ENCODE measurements at places on chromosomes 11 and 22.

- peak; percentile 63 for DNase-seq
Observed at GRCh38 chr11:6258571-6259081, 1.0 kb upstream of the CCKBR start.

DNA sequence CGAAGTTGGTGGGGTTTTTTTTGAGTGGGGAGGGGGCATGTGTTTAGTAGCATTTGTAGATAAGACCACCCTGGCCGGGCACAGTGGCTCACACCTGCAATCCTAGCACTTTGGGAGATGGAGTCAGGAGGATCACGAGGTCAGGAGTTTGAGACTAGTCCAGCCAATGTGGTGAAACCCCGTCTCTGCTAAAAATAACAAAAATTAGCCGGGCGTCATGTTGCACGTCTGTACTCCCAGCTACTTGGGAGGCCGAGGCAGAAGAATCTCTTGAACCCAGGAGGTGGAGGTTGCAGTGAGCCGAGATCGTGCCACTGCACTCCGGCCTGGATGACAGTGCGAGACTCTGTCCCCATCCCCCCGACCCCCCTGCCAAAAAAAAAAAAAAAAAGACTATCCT, 34.6 kb downstream of the CECR2 start:
- DNase-seq: no peak

- no peak for DNase-seq
Observed at GRCh38 chr11:71485063-71485399, 32.0 kb downstream of the NADSYN1 start.

GRCh38 chr11:69360606-69361005, 66.7 kb downstream of the MYEOV start:
- DNase-seq: no peak

- no peak for DNase-seq
Observed at GRCh38 chr11:98434296-98434695, 586.5 kb upstream of the CNTN5 start.

DNA sequence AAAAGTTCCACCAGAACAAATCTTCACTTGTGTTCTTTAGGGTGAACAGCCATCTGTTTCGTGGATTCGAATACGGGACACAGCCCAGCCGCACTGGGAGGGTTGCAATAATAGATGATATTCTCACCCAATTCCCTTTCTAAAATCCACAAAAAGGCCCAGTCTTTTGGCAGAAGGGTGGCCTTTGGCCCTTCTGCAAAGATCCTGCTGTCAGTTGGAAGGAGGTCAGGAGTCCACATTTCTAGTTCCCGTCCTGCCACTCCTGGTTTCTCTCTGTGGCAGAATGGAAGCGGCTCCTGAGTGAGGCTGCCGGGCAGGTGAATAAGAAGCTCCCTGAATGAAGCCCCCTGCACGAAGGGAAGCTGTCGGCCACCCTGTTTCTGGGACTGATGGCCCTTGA, 11.2 kb upstream of the LINC01488 start:
- DNase-seq: no peak

DNA sequence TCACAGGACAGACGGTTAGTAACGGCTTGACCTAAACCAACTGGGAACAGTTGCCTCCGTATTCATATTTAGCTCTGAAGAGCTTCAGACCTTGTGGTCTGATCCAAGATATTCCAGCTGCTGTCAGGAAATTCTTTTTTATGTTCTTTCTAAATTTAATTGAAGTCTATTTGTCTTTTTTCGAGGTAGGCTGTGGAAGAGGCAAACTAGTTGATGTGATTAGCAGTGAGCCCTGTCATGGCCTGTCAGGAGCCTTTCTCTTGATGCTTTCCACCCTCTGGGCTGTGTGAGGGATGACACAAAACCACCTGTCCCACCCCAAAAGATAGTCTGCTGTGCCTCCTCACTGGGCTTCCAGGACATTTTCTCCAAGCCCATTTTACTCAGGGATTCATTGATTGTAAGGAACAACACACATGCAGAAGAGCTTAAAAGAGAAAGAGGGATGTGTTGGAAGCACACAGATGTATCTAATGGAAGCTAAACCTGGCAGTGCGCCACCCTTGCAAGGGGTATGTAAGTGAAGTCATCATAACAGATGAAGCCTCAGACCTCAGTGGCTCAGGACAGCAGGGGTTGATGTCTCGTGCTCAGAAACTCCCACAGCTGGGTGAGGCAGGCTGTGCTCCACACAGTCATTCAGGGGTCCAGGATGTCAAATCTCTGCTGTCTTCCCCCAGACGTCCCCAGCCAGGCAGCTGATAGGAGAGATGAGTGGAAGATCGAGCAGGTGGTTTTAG, 170.0 kb downstream of the NCAM1 start:
- DNase-seq: no peak

GRCh38 chr22:22111267-22111751, 128.7 kb upstream of the TOP3B start:
- peak; percentile 58 for DNase-seq

DNA sequence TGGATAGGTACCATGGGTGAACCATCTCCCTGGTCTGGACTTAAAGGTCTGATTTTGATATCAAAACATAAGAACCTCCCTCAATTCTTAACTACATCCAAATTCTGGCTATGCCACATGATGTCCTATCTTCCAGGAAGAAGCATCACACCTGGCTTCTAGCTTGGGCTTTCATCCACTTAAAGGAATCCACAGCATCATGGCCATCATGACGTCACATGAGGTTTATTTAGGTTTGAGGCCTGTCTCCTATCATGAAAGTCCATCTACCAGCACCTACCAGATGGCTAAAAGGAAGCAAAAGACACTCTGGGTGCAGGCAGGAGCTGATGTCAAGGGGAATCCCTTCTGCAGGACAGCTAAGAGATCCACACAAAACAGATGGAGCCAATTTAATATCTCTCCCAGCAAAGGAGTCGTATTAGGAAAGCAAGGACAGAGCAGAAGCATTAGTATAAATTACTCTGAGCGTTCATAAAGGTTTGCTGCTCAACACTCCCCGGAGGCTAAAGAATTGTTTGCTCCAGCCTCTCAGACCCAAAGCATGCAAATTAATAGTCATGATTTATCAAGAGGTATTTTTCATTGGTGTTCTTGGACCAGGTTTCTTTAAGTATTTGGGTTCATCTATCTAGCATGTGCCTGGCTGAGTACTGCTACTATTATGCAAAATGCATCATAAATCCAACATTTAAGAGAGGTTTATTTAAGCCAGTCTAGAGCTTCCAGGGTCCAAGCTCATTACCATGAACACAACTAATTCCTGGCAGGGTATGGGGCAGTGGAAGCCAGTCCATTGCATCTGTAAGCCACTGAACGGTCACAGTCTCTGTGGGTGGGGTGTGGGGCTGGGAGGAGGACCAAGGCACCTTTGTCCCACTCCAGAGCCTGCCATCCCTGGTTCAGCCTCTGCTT, 47.2 kb downstream of the GALNT18 start:
- no peak for DNase-seq

DNA sequence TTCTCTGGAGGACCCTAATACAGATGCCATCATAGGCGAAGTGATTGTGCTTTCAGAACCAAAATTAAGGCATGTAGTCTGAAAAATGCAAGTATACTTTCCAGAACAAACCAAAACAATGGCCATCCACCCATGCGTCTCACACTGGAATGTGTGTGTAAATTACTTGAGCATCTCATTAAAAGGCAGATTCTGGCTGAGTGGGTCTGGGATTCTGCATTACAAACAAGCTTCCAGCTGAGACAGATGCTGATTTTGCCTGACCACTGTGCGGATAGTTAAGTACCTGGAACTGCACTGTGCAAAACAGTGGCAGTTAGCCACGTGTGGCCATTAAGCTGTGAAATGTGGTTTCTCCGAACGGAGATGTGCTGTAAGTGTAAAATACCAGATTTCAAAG, 26.2 kb downstream of the RRP7A start:
- peak; percentile 46 for DNase-seq

GRCh38 chr11:95426823-95427462, 195.9 kb upstream of the SESN3 start:
- no peak for DNase-seq

DNA sequence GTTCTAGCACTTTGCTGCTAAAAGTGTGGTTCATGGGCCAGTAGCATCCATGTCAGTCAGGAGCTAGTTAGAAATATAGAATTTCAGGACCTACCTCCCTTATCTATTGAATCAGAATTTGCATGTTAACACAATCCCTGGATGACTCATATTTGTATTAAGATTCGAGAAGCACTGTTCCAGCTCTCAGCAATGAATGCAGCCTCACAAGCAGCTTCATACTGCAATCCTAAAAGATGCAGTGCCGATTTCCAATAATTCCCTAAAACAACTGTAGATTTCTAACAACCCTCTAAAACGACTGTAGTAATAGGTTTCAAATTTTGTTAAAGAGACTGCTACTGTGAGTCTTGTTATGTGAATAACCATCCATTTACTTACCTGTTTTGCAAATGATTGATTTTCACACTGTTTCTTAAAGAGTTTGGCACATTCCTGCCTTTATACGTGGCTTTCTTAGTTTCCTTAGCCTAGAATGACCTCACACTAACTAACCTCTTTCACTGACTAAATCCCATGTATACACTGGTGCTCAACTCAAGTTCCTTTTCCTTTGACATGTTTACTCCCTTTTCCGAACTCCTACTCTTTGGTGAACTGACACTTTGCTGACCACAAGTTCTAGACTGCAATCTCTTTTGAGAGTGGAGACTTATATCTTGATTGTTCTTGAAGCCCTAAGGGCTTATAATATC, 511.8 kb downstream of the METTL15 start:
- no peak for DNase-seq

DNA sequence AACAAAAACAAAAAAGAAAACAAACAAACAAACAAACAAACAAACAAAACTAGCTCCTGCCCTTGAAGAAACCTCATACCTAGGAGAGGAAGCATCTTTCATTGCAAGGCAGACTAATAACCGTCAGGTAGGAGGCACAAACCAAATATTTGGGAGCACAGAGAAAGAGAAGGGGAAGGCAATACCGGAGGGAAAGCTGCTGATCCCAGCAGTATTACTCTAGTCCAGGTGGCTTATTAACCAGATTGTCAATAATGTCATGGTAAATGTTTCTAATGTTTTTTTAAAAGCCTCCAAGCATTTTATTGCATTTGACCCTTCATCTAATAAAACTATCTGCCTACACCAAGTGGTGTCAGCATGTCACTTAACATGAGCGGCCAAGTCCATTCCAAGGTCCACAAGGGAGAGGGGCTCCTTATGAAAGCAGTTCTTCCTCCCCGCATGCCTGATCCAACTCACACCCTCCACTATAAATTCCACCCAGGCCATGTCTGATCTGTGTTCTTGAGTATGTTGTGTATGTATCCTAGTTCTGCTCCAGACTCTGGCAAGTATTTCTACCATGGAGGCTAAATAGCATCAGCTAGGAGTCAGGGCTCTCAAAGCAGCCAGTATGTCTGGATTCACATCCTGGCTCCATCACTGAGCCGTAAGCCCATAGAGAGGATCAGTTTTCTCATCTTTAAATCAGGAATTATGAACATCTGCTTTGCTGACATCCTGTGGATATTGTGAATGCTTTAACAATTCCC, 208.1 kb upstream of the TENM4 start:
- peak; percentile 39 for DNase-seq

DNA sequence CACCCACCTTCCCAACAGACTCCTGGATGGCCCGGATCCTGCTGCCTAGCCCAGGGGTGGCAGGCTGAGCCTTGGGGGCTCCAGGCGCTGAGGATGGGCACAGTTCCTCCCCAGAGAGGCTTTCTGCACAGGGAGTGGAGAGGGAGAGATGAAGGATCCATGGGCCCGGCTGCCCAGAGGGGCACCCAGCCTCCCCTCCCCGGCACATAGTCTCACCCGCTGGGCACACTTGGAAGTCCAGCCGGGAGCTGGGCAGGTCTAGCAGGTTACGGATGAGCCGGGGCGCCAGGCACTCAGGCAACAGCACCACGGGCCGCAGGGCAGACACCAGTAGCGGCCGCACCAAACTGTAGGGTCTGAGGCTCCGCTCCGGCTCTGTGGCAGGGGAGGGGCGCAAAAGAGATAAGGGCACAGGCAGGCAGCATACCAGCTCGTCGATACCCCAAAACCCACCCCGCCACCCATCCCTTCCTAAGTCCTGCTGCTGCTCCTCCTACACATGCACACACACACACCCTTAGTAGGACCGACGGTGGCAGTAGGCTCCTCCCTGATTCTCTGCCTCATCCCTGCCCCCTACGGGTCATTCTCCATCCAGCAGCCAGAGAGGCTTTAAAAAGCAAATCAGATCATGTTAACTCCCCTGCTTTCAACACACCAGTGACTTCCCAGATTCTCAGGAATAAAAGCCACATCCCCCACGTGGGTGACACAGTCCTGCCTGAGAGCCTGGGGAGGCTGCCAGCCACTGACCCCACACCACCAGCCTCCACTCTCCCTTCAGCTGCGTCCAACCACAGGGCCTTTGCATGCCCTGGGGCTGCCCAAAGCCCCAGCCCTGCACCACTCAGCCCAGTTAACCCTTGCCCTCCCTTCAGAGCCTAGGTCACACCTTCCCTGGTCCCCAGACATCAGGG, 6.5 kb upstream of the MFNG start:
- DNase-seq: no peak

DNA sequence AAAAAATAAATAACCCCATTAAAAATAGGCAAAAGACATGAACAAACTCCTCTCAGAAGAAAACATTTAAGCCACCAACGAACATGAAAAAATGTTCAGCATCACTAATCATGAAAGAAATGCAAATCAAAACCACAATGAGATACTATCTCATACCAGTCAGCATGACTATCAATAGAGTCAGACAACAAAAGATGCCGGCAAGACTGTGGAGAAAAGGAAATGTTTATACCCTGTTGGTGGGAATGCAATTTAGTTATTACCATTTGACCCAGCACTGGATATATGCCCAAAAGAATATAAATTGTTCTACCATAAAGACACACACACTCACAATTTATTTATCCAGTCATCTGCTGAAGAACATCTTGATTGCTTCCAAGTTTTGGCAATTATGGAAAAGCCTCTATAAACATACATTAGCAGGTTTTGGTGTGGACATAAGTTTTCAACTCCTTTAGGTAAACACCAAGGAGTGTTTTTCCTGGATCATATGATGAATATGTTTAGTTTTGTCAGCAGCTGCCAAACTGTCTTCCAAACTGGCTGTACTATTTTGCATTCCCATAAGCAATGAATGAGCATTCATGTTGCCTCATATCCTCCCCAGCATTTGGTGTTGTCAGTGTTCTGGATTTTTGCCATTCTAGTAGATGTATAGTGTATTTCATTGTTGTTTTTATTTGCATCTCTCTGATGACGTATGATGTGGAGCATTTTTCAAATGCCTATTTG, 28.0 kb downstream of the OR8D1 start:
- no peak for DNase-seq

DNA sequence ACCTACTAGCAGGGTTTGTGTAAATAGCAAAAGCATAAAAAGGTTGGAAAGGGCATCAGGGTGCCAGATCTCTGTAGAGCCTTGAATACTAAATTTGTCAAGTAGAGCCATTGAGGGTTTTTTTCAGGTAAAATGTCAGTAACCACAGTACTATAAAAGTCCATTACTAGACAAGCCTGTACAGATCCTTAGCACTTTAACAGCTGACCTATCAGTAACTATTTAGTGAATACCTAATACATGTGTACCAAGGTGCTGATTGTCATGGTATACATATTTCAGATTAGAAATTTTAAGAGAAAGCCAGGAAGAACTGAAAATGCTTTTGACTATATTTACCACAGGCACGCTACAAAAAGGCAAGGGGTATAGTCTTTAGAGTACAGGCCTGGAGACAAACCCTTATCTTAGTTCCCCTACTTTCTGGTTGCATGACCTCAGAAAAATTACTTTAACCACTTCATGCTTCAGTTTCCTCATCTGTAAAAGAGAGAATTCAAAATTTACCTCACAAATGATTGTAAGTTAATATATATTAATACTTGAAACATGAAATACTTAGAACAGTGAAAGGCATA, 57.9 kb downstream of the RAB38 start:
- no peak for DNase-seq

GRCh38 chr11:23554002-23554401, 693.7 kb upstream of the CCDC179 start:
- no peak for DNase-seq
